ENCODE measurements at places on chromosomes 6 and 20.

DNA sequence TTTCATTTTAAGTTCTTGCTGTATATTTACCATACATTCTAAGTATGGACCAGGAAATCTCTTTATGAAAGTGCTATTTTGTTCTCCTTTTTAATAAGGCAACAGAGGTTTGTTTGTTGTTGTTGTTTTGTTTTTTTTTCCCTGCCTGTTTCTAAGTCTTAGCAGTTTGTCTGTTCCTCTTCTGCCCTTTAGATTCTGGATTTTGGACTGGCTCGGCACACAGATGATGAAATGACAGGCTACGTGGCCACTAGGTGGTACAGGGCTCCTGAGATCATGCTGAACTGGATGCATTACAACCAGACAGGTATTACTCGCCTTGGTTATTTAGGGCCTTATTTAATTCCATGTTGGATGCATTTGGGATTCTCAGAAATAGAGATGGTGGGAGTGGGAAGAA, 48.0 kb downstream of the MAPK14 start:
- DNase-seq, result no peak

GRCh38 chr6:51818520-51819022, 268.8 kb downstream of the PKHD1 start:
- DNase-seq, result no peak

- DNase-seq, result no peak
Observed at GRCh38 chr6:25675167-25675566, 23.2 kb downstream of the SCGN start.

GRCh38 chr20:50409495-50409894, 100.7 kb upstream of the PTPN1 start:
- no peak for DNase-seq

- no peak for DNase-seq
Observed at GRCh38 chr6:146364816-146365594, 178.6 kb upstream of the RAB32 start.

DNA sequence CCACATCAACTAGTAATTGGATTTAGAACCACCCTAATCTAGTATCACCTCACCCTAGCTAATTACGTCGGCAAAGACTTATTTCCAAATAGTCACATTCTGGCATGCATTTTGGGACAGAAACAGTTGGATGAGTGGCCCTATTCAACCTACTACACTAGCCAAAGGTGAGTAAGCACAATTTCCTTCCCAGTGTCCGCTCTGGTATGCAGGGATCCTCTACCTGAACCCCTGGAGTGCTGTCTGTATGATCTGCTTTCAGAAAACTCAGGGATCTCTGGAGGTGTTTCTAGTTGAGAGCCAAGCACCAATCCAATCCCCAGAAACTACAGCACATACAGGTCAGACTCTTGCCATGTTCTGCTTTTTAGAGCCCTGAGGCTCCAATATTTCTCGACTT, 717.4 kb upstream of the MANEA start:
- DNase-seq, result no peak

- no peak for DNase-seq
Observed at GRCh38 chr6:50681213-50681824, 32.0 kb upstream of the TFAP2D start.

DNA sequence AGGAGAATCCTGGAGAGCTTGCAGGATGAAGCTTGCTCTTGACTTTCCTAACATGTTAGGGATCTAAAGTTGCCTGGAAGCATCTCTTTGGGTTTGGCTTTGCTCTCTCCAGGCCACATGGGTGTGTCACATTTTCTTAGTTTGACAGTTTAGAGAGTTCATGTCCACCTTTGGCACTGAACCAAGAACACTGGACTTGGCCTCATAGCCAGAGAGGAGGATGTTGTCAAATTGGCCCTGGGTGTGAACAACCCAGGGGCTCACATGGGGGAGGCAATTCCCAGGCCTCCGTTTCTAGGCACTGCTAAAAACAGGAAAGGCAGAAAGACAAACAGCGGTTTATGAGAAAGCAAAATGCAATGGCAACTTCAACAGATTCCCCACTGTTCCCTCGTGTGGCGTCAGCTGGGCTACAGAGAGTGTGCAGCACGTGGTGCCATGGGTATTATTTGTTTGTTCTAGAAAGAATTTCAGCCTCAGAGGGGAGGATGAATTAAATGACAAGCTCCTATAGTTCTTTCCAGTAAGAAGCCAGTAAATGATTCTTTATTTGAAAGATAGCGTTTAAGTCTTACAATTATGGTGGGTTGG, 93.9 kb downstream of the CLIC5 start:
- no peak for DNase-seq

GRCh38 chr6:13384966-13385365, 56.6 kb upstream of the TBC1D7 start:
- no peak for DNase-seq

- no peak for DNase-seq
Observed at GRCh38 chr20:13263451-13263850, 42.4 kb downstream of the ISM1 start.
